Stromal cell of bone marrow (primary cell): ENCODE measurements at places on chromosomes 7 and 10.

GRCh38 chr10:113565364-113565763 lies 12.5 kb downstream of the HABP2 start:
- DNase-seq, result no peak

- DNase-seq, result no peak
These were observed 482.7 kb downstream of the CCSER2 start for GRCh38 chr10:84811113-84811512.

DNA sequence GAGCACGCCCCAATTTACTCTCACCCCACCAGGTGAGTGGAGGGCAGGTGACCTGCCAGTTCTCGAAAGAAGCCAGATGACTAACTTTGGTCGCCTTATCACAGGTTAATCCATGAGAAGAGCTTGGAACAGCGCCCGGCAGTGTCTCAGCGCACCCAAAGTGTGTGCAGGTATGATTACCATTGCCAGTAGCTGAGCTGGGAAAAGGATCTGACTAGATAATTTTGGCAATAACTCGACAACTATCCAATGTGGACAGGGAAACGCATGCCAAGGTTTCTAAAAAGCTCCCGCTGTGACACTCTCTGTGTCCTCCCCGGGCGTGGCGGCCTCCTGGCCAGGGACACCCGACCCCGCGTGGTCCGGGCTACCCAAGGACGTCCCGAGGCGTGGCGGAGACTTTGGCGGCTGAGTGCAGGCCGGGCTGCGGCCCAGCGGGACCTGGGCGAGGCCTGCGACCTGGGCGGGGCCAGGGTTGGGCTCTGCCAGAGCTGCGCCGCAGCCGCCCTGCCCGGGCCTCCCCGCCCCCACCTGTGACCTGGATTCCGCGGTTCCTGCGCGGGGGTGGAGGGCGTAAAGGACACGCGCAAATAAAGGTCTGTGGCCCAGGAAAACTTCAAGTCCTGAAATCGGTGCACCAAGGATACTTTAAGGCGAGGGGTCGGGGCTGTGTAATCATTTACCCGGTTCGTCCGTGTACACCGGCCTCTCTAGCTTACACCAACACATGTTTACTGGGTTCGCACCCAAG lies 13.7 kb upstream of the WAPL start:
- DNase-seq, result no peak

GRCh38 chr10:42938351-42938750 lies 138.5 kb upstream of the RET start:
- no peak for DNase-seq

DNA sequence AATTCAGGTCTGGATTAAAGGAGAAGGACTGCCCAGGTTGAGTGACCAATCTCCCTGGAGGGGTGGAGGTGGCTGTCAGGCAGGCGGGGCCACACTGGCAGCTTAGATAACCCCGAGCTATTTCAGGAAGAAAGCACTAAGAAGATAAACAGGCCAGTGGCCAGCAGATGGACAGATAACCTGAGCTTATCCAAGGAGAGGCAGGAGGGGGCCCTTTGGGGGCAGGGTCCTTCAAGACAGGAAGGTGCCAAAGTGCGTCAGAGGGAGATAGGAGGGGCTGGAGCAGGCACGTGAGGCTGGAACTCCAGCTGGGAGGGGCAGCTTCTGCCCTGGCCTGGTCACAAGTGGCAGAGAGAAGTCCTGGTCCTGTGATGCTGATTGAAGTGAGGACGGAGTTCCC lies 29.8 kb upstream of the PODXL start:
- no peak for DNase-seq

DNA sequence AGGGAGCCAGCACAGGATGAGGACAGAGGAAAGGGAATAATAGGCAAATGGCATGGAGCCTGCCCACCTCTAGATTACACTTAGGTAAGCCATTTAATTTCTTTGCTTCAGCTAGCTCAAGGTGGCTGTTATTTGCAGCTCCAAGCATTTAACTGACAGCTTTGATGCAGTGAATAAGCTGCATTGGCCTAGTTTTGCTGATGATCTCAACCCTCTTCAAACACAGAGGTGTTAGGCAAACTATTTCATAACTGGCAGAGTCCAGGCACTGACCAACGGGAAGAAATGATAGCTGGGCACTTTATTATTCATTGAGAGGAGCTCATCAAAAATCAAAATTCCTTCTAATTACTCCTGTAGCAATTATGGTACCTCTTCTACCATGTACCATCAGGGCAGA lies 317.4 kb downstream of the BMPER start:
- no peak for DNase-seq

- no peak for DNase-seq
These were observed 3.6 kb upstream of the SEMA3C start for GRCh38 chr7:80922253-80923049.

DNA sequence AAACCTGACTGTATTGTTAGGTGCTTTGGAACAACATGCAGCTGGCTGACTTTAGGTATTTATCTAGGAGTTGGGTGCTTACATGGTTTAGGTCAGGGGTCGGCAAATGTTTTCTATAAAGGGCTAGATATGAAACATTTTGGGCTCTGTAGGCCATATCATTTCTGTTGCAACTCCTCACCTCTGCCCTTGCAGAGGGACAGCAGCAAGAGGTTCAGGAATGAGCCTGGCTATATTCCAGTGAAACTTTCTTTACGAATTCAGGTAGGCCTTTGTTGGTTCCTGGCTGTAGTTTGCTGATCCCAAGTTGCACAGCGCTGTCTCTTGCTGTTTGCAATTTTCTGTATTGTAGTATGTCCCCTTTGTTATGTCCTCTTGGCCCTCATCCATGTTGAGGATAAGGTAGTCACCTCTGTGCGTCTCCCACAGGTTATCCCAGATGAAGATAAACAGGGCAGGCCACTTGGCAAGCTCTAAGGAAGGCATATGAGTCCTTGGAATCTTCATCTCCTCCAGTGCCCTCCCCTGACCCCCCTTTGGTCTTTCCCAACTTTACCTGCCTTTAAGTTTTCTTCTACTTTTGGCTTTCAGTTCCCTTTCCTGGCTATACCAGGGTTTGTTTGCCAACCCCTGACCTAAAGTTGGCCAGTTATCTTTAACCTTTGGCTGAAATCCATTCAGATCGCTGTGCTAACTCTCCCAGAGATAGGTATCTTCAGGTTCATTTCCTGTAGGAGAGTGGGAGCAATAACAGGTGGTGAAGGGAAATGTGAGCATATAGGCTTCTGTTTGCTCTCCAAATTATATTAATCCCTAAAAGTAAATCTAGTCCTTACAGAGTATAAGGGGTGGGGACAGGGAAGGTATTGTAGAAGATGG lies 36.1 kb downstream of the SGPL1 start:
- DNase-seq, result no peak

GRCh38 chr7:36130236-36130945 lies 22.7 kb upstream of the EEPD1 start:
- no peak for DNase-seq

DNA sequence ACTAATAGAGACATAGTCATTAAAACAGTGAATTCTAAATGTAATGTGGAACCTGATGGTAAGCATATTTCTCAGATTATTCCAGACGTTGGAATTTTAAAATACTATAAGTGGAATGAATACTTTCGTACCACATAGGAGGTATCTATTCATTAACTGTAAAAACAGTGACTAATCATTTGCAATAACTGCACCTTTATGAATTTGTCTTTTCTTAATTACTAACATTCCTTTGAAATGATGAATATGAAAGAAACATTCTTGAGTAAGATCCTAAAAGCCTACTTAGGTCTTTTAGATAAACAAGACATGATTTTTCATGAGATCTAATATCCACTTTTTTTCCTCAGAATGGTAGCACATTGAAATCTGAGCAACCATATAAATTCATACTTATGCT lies 549.0 kb upstream of the LRRN3 start:
- DNase-seq, result no peak

DNA sequence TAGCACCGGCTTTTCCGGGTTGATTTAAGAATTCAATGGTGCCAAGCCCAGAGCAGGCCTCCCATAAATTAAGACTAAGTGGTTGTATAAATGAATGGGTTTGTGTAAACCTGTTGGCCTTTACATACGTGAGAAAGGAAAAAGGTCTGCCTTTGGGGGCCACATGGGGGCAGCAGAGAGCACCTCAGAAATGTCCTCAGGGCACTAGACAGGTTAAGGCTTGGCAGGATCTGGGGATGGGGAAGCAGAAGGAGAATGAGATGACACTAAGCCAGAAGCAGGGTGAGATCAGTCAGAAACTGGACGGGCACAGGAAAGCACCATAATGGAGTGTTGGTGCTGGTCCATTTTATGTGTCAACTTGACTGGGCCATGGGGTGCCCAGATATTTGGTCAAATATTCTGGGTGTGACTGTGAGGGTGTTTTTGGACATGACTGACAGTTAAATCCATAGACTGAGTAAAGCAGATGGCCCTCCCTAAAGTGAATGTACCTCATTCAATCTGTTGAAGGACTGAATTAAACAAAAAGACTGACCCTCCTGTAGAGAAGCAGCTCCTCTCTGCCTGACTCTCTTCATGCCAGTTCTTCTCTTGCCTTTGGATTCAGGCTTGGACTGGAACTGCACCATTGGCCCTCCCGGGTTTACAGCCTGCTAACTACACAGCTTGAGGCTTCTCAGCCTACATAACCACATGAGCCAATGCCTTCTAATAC lies 58.9 kb downstream of the FRMPD2 start:
- DNase-seq, result peak; percentile 4

- DNase-seq, result no peak
These were observed 27.2 kb upstream of the WNT16 start for GRCh38 chr7:121301446-121302213.

GRCh38 chr7:39161903-39162302 lies 184.2 kb downstream of the POU6F2 start:
- no peak for DNase-seq

DNA sequence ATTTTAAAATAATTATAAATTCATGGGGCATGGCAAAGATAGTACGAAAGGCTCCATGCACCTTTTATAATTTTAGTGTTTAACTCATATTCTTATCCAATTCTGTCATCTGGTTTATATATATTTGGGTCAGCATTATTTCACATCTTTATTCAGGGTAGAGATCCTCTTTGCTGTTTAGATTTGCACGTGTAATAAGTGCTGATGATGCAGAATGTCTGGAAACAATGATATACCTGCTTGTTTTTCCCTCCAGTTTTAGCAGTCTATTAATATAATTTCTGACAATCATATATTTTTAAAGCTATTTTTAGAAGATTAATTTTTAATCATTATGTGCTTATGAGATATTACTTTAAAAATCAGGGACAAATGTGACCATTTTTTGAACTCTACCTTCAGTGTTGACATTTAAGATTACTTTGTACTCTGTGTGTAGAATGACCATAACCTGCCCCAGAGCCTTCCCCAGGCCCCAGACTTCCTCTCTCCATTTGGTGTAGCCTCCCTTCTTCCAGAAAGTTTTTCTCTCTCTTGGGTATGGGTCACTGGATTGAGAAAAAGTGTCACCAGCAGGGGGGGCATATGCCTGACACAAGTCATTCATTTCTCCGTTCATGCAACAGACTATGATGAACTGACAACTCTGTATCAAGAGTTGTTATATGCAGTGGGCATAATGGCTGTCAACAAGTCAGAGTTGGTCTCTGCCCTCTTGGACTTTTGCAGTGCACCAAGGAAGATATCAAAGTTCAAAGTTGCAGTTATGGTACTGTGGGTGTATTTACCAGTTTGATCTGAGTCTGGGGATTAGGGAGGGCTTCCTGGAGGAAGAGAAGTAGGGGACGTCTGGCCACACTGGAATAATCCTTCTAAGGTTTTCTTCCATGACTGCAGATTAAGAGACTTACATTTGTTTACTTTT lies 192.6 kb upstream of the CCDC6 start:
- DNase-seq, result no peak

DNA sequence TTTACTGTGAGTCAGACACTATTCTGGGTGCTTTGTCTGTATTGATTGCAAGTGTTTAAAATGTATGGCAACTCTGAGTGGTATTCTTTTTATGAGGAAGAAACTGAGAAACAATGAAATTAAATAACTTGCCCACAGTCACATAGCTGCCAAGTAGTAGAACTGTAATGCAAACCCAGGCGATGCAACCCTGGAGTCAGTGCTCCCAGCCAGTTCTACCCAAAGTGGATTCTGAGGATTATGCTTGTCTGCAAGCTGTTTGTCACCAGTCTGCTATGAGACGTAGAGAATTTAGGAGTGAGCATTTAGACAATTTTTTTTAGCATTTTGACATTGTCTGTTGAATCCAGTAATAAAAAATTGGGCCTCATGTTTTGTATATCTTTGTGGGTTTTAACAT lies 306.0 kb upstream of the LRGUK start:
- DNase-seq, result no peak

DNA sequence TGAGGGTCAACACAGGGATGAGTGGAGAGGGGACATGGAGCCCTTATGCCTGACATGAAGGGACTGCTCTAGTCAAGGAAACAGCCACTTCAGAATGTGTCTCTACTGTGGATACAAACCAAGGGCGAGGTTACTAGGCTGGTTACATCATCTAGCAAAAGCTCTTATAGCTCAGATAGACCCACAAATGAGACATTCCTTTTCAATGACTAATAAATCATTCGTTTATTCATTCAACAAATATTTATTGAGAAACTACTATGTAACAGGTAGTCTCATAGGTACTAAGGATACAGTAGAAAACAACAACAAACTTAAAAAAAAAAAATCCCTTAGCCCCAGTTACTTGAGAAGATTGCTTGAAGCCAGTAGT lies 219.5 kb downstream of the KIAA1217 start:
- DNase-seq, result no peak

DNA sequence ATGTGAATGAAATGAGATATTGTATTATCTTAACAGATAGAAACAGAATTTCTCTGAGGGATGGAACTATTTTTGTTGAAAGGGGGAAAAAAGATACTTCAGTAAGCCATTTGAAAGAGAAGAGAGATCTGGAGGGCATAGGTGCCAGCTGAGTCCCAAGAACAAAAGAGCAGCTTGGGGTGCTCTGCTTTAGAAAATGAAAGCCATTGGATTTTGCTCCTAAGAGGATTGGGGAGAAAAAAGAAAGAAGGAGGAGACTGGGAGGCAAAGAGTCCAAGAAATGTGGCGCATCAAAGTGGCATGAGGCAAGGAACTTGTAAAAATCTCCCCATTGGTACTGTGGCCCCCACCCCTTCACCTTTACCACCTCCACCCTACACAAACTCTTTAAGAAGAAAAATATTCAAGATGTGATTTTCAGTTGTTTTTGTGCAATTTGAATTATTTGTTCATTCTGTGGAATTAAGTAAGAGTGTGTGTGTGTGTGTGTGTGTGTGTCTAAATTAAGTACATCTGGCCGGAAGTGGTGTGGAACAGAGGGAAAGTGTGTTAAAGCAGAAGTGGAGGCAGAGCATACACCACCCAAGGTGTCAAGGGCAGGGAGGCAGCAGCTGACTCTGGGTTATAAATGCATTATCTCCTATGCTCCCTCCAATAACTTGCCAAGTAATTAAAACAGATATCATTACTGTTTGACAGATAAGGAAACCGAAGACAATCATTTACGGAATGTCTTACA lies 9.9 kb upstream of the GNAI1 start:
- no peak for DNase-seq
